Vagina (tissue), 2 donors: ENCODE measurements at places on chromosomes 11 and 22.

- H3K27ac ChIP-seq = no peak overlapping the region
- no peak for DNase-seq
- no peaks in the 10 kb centered on the region for H3K27me3 ChIP-seq
- H3K4me1 ChIP-seq = no peaks in the 10 kb centered on the region
These were observed 54.6 kb downstream of the KCNA4 start for GRCh38 chr11:29962243-29962642.

DNA sequence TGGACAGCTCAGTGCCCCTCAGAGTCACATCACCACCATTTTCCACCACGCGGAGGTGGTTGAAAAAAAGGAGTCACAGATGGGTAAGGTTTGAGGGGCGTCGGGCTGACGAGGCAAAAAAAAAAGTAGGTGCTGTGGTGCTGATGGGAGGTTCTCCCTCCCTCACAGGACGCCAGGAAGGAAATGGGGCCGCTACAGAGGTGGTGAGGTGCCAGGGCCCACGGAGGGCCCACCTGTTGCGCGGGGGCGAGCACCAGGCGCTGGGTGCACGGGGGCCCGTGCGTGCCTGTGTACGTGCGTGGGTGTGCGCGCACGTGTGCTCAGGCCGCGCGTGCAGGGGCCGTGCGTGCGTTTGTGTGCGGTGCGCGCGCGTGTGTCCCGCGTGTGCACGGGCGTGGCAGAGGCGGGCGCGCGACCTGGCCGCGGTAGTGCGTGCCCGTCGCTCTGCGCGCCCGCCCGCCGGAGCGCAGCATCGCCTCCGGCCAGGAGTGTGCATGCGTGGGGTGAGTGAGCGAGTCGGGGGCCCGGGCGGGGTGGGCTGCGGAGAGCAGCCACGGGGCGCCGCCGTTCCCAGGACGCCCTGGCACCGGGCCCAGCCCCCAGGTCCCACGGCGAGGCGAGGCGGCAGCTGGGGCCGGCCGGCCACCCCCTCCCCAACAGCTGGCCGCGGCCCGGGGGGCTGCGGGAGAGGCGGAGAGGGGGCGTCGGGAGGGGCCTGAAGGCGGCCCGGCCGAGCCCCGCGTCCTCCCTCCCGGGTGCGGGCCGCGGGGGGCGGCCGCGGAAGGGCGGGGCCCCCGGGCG is 2.8 kb downstream of the PDGFB start:
- no peaks in the 10 kb centered on the region for H3K36me3 ChIP-seq
- H3K27me3 ChIP-seq = no peaks in the 10 kb centered on the region
- H3K4me1 ChIP-seq = peaks cover 79% of the 10 kb centered on the region
- peak overlapping the region; percentile 79 for H3K27ac ChIP-seq
- peak overlapping the region; percentile 53 for H3K4me3 ChIP-seq
- no peak for DNase-seq

DNA sequence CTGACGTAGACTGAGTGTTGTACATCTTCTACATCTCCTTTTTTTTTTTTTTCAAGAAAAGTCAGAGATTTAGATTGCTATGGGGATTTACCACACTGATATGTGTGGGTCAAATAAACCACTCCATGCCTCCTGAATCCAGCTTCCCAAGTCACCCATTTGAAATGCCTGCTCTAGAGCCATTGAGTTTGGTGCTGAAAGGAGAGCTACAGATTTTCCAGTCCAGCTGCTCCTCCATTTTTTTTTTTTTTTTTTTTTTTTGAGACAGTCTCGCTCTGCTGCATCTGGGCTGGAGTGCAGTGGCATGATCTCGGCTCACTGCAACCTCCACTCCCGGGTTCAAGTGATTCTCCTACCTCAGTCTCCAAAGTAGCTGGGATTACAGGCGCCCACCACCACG is 115.2 kb upstream of the TIMP3 start:
- no peak for DNase-seq
- H3K4me1 ChIP-seq = no peaks in the 10 kb centered on the region
- no peaks in the 10 kb centered on the region for H3K36me3 ChIP-seq

DNA sequence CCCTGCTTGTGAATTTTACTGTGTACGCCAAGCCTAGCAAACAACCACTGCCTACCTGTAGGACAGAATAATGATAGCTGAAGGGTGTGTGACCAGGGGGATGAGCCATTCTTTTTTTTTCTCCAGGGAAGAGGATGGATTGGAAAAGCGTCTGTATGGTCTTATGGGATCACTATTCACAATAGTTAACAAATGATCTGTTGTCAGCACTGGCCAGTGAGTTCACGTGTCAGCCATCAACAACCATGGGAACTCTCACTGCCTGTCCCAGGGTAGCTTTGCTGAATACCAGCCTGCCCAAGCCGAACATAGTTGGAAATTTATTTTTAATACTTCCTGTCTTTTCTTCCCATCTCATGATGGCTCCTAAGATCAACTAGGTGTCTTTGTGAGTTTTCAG is 170.2 kb downstream of the ST3GAL4 start:
- H3K4me3 ChIP-seq = no peak overlapping the region
- H3K4me1 ChIP-seq = no peaks in the 10 kb centered on the region
- H3K27me3 ChIP-seq = no peaks in the 10 kb centered on the region
- DNase-seq = no peak
- H3K36me3 ChIP-seq = no peaks in the 10 kb centered on the region
- no peak overlapping the region for H3K27ac ChIP-seq

GRCh38 chr22:45923835-45924234 is 53.1 kb downstream of the WNT7B start:
- H3K27me3 ChIP-seq = no peaks in the 10 kb centered on the region
- peaks cover 12% of the 10 kb centered on the region for H3K4me1 ChIP-seq
- no peaks in the 10 kb centered on the region for H3K36me3 ChIP-seq
- H3K4me3 ChIP-seq = no peak overlapping the region

GRCh38 chr11:88620568-88621130 is 283.1 kb upstream of the CTSC start:
- no peak for DNase-seq
- H3K4me3 ChIP-seq = no peak overlapping the region
- no peaks in the 10 kb centered on the region for H3K36me3 ChIP-seq
- peaks cover 10% of the 10 kb centered on the region for H3K4me1 ChIP-seq
- no peaks in the 10 kb centered on the region for H3K27me3 ChIP-seq
- no peak overlapping the region for H3K27ac ChIP-seq

DNA sequence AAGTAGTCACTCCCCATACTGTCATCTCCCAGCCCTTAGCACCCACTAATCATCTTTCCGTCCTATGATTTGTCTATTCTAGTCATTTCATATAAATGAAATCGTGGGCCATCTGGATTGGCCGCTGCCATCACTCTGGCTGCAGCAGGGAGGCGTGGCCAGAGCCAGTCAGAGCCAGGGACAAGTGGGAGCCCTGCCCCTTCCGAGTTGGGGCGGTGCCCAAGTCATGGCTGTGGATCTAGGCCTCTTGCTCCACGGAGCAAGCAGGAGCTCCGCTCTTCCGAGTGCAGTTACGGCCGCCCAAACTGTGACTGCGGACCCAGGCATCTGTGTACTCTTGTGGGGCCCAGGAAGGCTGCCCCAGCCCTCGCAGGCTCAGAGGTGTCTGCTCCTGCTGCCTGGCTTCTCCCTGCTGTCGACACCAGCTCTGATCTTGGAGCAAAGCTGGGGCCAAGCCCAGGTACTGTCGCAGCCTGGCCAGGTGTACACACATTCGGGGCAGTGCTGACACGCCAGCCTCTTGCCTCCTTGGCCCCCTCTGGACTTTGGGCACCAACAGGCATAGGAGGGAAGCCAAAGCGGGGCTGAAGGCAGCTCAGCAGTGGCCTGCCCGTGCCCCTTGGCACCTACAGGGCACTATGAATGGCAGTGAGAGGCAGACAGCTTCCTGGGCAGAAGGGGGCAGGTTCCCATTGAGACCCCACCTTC is 8.4 kb downstream of the MRPL48 start:
- H3K27ac ChIP-seq = no peak overlapping the region
- no peaks in the 10 kb centered on the region for H3K27me3 ChIP-seq
- no peak for DNase-seq
- no peak overlapping the region for H3K4me3 ChIP-seq
- no peaks in the 10 kb centered on the region for H3K36me3 ChIP-seq

DNA sequence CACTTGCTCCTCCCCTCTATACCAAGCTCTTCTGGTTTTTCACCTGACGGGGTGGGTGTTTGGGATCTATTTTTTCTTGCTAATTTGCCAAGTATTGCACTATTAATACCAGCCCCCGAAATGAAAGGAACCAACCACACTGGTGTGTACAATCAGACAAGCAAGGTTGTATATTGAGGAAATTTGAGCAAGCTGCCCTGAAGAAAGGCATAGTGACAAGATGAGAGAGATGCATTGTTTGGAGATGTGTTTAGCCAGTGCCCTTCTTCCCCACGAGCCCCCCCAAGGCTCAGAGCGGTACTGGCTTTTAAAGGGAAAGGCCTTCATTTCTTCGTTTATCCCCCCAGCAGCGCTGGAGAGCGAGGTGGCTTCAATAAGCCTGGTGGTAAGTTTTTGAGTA is 15.2 kb upstream of the GAS2L1 start:
- DNase-seq = no peak
- H3K27ac ChIP-seq = no peak overlapping the region
- H3K27me3 ChIP-seq = no peaks in the 10 kb centered on the region
- H3K36me3 ChIP-seq = peaks cover 94% of the 10 kb centered on the region
- H3K4me3 ChIP-seq = no peak overlapping the region

- no peak overlapping the region for H3K27ac ChIP-seq
- peak; percentile 80 for DNase-seq
- H3K36me3 ChIP-seq = no peaks in the 10 kb centered on the region
- H3K4me3 ChIP-seq = no peak overlapping the region
These were observed 71.2 kb downstream of the LRRC32 start for GRCh38 chr11:76599041-76600013.

DNA sequence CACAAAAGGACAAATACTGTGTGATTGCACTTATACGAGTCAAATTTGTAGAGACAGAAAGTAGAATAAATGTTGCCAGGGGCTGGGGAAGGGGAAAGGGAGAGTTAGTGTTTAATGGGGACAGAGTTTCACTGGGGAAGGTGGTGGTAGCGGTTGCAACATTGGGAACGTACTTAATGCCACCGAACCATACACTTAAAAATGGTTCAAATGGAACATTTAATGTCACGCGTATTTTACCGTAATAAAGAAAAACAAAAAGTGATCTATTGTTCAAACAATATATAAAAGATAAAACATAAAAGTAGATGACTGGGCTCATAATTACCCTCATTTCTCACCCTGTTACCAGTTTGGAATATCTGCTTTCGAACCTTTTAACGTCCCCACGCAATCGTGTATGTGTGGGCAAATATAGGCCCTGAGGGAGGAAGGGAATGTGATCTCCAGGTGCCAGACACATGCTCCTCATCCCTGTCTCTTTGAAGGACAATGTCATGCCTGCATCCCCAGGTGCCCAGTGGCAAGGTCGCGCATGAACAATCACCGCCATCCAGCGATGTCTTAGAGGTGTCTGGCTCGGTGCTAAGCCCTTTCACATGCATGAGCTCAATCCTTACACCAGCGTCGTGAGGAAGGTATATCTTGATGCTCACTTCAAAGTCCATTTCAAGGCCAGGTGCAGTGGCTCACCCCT is 35.3 kb downstream of the LIF start:
- H3K4me1 ChIP-seq = peaks cover 58% of the 10 kb centered on the region
- no peak overlapping the region for H3K27ac ChIP-seq
- no peak for DNase-seq
- no peak overlapping the region for H3K4me3 ChIP-seq

- H3K4me1 ChIP-seq = peaks cover 100% of the 10 kb centered on the region
- no peaks in the 10 kb centered on the region for H3K36me3 ChIP-seq
- no peaks in the 10 kb centered on the region for H3K27me3 ChIP-seq
- no peak overlapping the region for H3K4me3 ChIP-seq
- DNase-seq = no peak
These were observed 7.2 kb downstream of the GRK2 start for GRCh38 chr11:67273260-67273990.

- H3K4me1 ChIP-seq = no peaks in the 10 kb centered on the region
- H3K4me3 ChIP-seq = no peak overlapping the region
- H3K27ac ChIP-seq = no peak overlapping the region
- no peaks in the 10 kb centered on the region for H3K27me3 ChIP-seq
- no peaks in the 10 kb centered on the region for H3K36me3 ChIP-seq
These were observed 5.1 kb upstream of the MS4A18 start for GRCh38 chr11:60719391-60719790.

GRCh38 chr11:34411111-34411510 is 27.6 kb upstream of the CAT start:
- H3K4me3 ChIP-seq = no peak overlapping the region
- H3K4me1 ChIP-seq = no peaks in the 10 kb centered on the region
- no peak for DNase-seq
- H3K27ac ChIP-seq = no peak overlapping the region
- no peaks in the 10 kb centered on the region for H3K27me3 ChIP-seq

DNA sequence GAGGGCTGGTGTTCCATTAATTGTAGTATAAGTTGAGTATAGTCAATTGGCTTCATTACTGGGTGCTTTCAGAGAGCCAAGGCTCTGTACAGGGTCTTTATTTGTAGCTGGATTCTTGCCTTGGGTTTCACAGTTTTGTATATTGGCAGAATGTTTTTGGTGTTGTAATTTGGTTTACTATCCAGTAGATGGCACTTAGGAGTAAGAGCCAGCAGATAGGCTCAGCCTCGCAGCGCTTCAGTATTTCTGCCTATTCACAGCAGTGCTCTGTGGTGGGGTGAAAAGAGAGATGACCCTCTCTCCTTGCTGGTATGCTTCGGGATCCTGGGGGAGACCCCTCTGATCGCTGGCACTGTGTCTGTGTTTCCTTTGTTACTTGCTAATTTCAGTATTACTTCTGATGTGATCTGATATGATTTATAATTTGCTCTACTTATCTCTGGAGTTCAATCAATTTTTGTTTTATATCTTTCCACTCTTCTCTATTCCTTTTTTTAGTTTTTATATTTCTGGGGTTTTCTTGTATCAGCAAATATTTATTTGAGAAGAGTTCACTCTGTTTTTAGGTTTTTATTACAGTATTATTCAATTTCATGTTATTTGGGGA is 52.2 kb downstream of the ANO5 start:
- H3K36me3 ChIP-seq = no peaks in the 10 kb centered on the region
- no peaks in the 10 kb centered on the region for H3K4me1 ChIP-seq
- H3K27me3 ChIP-seq = no peaks in the 10 kb centered on the region
- no peak overlapping the region for H3K4me3 ChIP-seq
- no peak overlapping the region for H3K27ac ChIP-seq

- H3K27me3 ChIP-seq = no peaks in the 10 kb centered on the region
- peaks cover 52% of the 10 kb centered on the region for H3K4me1 ChIP-seq
- H3K36me3 ChIP-seq = no peaks in the 10 kb centered on the region
- H3K4me3 ChIP-seq = no peak overlapping the region
These were observed 23.4 kb upstream of the GRAMD4 start for GRCh38 chr22:46596819-46597218.
